ENCODE measurements at places on chromosomes 12 and 14.

- DNase-seq = no peak
Observed at GRCh38 chr14:50357753-50358395, 38.8 kb downstream of the CDKL1 start.

DNA sequence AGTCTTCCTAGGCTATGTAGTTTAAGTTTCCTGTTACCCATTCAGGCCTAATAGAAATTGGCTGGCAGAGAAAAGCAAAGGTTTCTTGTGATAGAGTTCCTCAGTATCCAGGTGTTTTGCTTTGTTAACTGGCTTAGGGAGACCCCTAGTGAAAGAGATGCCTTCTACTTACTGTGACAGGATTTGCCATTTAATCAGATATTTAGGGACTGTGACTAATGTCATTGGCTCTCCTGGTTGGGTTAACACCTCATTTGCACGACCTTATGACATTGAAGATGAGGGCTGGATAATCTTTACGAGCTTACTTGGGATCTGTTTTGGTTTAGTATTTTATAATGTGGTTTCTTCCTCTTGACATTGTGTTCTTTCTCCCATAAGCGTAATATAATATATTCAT lies 5.8 kb downstream of the MON2 start:
- DNase-seq = no peak

- no peak for DNase-seq
Observed at GRCh38 chr12:132121283-132121682, 22.8 kb downstream of the DDX51 start.

DNA sequence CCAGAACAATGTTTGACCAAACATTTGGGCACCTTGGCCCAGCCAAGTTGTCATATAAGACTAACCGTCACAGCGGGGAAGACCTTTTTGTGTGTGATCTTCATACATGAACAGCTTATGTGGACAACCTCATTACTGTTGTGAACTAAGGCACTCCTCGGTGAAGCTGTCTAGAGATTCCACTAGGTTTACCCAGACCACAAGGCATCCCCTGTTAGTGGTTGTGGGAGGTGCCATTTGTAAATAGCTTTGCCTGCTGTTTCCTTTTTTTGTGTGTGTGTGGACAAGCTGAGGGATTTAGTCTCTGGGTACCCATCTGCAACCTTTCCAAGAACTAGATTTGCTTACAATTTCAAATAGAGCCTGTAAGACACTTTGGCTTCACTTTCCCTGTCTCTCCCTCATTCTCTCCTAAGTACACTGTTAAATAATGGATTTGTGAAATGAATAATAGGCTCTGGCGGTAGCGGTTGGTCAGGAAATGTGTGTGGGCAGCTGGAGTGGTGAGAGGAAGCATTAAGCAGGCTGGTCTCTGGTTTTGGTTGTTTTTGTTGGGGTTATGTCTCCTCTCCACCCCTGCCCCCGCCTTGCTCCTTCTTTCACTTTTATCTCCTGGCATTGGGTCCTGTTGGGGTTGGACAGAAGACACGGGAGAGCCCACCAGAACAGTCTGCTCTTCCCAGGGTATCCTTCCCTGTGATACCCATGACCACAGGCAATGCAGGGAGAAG lies 727.6 kb downstream of the VRK1 start:
- no peak for DNase-seq

- peak; percentile 34 for DNase-seq
Observed at GRCh38 chr14:45252366-45253069, 484 bp downstream of the MIS18BP1 start.

- no peak for DNase-seq
Observed at GRCh38 chr12:10097521-10097920, 1.3 kb downstream of the CLEC1A start.

- DNase-seq = no peak
Observed at GRCh38 chr12:7361265-7361664, 57.4 kb downstream of the ACSM4 start.

GRCh38 chr12:28770322-28770721 lies 378.8 kb upstream of the FAR2 start:
- no peak for DNase-seq

DNA sequence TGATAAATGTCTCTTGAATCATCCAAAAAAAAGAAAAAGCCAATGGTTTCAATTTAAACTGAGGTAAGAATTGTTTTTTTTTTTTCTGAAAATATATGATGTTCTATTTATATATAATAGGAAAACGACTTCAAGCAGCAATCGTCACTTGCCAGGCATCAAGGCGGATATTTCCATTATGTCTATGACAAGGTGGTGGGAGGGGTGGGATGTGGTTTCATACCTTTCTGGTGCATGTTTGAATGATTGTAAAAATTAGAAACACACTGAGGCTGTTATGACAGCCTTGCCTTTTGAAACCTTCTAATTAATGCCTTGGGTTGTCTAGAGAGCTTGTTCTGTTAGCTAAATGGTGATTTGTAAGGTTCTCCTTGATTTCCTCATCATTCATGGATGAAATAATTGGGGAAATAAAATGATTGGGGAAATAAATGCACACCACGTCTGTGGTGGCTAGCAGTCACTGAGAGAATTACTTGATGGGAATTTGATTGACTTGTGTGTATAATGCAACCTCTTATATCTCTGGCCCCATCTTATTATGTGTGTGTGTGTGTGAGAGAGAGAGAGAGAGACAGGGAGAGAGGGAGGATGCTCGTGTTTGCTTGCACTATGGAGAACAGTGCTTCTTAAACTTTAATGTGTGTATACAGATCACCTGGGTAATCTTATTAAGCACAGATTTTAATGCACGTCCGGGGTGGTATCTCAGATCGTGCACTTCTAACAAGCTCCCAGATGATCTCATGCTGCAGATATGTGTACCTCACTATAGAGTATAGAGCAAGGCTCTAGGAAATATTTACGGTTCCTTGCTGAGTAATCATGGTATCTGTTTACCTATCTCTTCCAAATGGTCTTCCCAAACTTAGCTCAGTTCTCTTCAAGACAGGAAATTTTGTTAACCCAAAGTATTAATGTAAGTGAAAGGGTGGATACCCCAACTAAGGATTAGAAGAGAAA lies 502.6 kb downstream of the DIO2 start:
- DNase-seq = no peak

DNA sequence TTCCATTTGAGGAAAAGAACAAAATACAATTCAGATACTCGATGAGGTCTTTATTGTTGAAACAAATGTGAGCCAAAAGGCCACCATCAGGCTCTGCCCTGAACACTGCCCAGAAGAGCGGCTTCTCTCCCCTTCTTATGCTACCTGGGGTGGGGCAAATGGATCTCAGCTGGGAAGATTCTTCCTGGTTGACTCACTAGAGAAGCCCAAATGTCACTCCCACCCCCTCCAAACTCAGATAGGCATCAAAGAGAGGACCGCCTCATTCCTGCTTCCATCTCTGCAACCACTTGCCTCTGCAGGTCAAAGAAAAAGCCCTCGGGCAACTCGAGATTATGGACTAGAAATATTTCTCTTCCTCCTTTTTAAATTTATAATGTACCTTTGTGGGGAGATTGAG lies 55.8 kb downstream of the TBX3 start:
- DNase-seq = no peak

- DNase-seq = no peak
Observed at GRCh38 chr12:25365340-25365730, 114.6 kb upstream of the KRAS start.

DNA sequence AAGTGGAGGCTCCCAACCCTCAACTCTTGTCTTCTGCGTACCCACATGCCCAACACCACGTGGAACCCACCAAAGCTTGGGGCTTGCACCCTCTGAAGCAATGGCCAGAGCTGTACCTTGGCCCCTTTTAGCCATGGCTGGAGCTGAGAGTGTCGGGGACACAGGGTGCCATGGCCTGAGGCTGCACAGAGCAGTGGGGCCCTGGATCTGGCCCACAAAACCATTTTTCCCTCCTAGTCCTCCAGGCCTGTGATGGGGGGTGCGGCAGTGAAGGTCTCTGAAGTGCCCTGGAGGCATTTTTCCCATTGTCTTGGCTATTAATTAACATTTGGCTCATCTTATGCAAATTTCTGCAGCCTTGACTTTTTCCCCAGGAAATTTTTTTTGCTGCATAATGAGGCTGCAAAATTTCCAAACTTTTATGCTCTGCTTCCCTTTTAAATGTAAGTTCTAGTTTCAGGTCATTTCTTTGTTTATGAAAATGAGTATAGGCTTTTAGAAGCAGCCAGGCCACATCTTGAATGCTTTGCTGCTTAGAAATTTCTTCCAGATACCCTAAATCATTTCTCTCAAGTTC lies 18.7 kb upstream of the ASPG start:
- DNase-seq = no peak

DNA sequence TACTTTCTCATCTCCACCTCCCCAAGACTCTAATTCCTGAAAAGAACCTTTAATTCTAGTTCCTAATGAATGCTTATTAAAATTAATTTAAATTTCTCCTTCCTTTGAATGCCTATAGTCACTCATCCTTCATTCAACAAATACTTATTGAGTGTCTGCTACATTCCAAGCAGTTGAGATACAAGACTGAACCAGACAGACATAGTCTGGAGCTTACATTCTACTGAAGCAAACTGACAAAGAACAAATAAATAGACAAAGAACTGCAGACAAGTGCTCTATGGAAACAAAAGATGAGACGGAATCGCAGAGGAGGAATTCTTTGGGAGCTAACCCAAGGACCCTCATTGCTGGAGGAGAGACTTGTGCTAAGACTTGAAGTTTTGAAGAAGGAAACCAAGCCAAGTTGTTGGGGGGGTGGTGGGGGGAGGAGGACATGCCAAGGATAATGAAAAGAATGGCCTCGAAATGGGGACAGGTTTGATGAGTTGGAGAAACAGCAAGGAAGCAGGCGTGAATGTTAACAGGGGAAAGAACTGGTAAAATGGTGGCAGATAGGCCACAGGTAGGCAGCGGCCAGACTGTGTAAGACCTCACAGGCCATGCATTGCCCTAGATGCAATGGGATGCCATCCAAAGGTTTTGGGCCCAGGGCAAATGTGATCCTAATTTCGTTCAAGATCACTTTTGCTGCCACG lies 9.7 kb upstream of the TDG start:
- DNase-seq = no peak

DNA sequence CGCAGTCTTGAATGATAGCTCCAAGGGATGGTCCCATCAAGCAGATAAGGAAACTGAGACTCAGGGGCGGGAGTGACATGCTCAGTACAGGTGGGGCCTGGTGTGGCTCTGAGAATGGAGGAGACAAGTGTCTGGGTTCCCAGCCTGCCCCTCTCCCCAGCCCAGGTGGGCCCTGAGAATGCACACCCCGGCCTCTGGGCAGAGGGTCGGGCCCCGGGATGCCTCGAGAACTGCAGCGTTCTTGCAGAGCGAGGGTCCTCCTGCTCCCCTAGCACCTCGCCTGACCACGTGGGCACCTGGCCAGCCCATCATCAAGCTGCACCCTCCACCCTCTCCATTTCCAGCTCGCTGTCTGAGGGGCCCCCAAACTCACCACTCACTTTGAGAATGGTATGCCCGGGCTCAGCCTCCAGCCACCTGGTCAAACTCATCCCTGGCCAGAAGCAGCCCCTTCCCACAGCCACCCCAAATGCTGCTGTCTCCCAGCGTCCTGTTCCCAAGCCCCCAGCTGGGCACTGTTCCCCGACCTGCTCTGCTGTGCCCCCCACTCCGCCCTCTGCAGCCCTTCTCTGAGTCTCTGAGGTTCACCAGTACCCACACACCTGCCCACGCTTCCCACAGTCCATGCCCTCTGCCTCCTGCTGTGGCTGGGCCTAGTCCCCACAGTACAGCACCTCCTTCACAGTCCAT lies 44.3 kb downstream of the CYP46A1 start:
- peak; percentile 6 for DNase-seq

DNA sequence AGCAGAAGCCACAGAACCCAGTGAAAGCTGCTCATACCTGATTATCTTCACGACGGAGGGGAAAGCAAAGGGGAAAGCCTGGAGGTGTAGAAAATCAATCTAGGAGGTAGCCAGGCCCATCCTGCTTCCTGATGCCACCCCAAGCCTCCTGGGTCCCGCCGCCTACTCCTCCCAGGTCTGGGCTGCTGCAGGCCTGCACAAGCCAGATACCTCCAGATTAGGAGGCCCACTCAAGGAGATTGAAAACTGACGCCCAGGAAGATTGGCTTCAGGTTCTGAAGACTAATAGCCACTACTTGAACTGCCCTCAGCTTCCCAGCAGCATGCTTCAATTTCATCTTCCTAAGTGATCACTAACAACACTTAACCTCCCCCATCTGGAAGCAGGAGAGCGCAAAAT lies 87.1 kb downstream of the GCH1 start:
- DNase-seq = no peak

- DNase-seq = peak; percentile 90
Observed at GRCh38 chr12:57213058-57213715, 3.4 kb upstream of the NXPH4 start.

GRCh38 chr14:68109132-68109900 lies 289.7 kb downstream of the RAD51B start:
- no peak for DNase-seq

- DNase-seq = no peak
Observed at GRCh38 chr12:15636060-15636890, 152.9 kb downstream of the EPS8 start.

- DNase-seq = no peak
Observed at GRCh38 chr12:75786070-75786469, 245.5 kb downstream of the PHLDA1 start.

Data from activated CD4-positive, alpha-beta memory T cell treated with anti-CD3 and anti-CD28 coated beads for 36 hours (primary cell).